ENCODE measurements at places on chromosomes 3 and 15.

DNA sequence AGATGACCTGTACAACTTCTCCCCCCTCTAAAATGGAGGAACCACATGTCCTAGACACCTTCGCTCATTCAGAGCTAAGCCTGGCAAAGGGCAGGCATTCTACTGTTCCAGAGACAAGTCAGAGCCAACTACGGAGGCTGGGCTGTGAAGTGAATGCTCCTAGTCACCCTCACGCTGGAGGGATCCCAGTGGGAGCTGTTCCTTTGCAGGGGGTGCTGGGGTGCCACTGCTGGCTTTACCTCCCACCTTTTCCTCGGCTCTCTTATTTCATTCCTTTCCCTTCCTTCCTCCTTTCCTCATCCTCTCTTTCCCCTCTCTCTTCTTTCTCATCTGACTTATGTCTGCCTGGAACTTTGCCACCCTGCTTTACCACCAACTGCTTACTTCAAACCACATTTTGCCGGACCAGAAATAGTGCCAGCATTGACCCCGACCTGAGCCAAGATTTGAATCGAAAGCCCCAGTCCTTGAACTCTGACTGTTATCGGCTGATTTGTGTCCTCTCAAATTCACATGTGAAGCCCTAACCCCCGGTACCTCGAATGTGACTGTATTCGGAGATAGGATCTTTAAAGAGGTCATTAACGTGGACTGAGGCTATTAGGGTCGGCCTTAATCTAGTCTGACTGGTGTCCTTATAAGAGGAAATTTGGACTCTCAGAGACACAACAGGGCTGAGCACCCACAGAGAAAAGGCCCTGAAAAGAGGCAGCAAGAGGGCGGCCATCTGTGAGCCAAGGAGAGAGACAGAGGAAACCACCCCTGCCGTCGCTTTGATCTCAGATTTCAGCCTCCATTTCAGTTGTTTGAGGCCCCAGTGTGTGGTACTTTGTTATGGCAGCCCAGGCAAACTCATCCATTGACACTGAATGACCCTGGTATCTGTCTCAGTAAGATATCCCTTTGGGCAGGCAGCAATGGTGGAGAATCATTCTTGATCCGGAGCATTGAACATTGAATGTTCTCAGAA lies 31.3 kb upstream of the TBC1D21 start:
- DNase-seq, result no peak

- no peak for DNase-seq
These were observed 866.3 kb downstream of the ROBO1 start for GRCh38 chr3:78901544-78901943.

- DNase-seq, result no peak
These were observed 913 bp upstream of the WNT7A start for GRCh38 chr3:13880811-13881156.

- no peak for DNase-seq
These were observed 100.2 kb upstream of the BOC start for GRCh38 chr3:113111011-113111707.

DNA sequence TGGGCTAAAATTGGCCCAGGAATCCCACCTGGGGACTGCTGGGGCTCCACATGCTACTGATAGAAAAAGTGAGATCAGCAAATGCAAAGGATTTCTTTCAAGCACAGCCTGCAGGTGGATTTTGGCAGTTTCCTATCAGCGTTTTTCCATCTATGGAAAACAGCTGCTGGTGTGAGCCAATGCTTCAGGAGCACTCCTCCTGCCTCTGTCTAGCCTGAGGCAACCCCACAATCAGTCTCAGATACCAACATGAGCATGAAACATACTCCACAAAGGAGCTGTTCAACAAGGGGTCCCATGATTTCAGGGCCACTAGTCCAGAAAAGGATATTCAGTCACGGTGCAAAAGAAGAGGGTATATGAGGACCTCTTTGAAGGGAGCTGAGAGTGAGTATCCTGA lies 311.5 kb upstream of the THBS1 start:
- DNase-seq, result no peak

GRCh38 chr3:52210550-52211046 lies 12.6 kb downstream of the ALAS1 start:
- no peak for DNase-seq

GRCh38 chr3:43958005-43958770 lies 267.4 kb downstream of the ABHD5 start:
- DNase-seq, result no peak

GRCh38 chr3:42511736-42512135 lies 9.3 kb downstream of the VIPR1 start:
- DNase-seq, result no peak

DNA sequence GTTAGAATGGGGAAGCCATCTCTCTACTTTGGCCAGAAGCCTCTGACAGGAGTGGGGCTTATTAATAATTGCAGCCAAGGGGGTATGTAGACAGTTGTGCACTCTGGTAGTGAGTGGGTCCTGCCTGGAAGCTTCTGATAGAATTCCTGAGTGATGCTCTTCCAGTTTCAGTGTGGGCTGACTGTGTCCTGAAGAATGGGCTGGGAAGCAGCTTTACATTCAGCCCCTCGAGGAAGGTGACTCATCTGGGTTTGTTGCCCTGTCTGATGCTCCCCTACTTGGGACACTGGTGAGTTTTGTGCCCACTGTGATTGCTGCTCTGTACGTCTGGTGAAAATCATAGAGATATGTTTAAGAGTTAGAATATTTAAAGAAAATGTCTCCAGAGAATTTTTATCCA lies 444.7 kb upstream of the RBMS3 start:
- DNase-seq, result no peak

DNA sequence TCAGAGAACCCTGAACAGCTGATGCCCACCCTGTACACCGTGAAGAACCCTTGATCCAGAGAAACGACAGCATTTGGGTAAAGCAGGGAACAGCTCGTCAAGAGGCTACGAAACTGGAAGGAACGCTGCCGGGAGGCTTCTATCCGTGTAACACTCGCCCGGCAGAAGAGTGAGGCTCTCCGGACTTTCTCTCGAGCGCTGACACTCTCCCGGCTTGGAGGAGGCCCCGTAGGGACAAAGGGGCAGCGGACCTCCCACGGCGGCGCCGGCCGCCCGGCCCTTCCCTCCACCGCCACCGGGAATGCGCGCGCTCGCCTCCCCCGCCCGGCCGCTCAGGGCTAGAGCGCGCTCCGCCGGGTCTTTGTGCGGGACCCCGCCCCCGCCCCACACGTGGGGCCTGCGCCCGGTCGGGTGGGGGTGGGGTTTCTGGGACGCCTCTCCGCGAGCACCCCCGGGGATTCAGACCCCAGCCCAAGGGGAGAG lies 1.7 kb downstream of the HYAL2 start:
- no peak for DNase-seq

- DNase-seq, result no peak
These were observed 58.5 kb upstream of the TRIM71 start for GRCh38 chr3:32759342-32759741.

GRCh38 chr3:154151969-154152368 lies 30.8 kb downstream of the ARHGEF26 start:
- DNase-seq, result no peak

DNA sequence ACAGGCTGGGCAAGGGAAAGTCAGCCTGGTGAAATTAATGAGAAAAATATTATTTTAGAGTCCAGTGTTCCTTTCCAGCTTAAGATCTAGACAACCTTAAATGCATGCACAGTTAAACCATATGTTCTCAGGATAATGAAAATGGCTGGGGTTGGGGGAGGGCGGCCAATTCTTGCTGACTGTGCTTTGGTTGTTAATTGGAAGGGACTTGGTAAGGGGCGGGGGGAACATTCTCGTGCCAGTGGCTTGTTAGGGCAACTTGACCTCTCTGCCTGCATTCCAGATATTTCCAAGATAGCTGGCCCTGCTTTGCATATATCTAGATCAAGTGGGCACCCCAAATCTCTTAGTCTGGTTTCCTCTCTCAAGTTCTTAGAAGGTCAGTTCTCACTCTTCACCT lies 112.5 kb downstream of the TOP2B start:
- no peak for DNase-seq

- DNase-seq, result no peak
These were observed 14.9 kb downstream of the CBLB start for GRCh38 chr3:105853801-105854432.

DNA sequence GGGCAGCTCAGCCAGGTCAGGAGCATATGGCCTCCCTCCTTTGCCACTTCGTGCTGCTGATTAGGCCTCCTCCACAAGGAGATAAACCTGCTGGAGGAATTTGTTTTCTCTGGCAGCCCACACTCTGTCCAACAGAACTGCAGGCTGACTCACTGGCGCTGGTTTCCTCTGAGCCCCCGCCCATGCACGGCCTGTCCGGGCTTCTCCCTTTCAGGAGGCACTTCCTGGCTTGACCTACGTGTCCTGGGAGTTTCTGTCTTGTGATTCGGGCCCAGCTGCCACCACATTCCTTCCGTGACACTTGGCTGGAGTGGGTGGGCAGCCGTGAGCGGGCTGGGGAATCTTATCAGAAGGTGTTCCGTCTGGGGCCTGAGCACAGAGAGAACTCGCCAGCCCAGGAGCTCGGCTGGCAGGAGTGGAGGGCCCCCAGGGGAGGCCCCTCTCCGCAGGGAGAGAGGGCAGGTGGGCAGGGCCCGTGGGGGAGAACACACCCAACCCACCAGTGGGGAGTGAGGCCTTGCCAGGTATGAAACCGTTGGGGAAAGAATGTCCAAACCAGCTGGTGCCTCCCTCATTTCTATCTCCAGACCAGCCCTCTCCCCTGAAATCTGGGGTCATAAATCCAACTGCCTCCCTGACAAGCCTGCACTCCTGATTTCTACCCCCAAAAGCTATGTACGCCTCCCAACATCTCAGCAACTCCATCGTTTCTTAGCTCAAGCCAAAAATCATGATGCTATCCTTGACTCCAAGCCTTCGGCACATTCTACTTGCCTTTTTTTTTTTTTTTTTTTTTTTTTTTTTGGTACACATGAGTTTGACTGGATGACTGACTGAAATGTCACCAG lies 110.6 kb upstream of the MEF2A start:
- no peak for DNase-seq

DNA sequence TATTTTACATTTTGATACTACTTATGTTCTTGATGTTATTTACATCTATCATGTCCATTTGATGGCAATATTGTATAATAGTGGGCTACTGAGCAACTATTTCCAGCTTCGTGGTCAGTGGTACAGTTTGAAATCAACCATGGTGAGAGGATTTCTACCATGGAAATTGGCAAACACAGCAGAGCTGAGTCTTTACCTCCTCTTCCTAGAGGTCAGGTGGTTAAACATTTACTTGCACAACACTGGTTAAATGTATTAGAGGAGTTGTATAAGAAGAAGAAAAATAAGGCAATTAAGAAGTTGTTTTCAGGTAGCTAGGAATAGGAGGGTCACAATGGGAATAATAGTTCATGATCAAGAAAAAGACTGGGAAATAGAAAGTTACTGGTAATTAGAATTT lies 7.2 kb upstream of the PPM1L start:
- no peak for DNase-seq

- DNase-seq, result no peak
These were observed 641.6 kb upstream of the TBL1XR1 start for GRCh38 chr3:177838766-177839350.

GRCh38 chr3:115667738-115668065 lies 44.4 kb downstream of the GAP43 start:
- no peak for DNase-seq

- no peak for DNase-seq
These were observed 100.9 kb downstream of the CLSTN2 start for GRCh38 chr3:140035871-140036270.

DNA sequence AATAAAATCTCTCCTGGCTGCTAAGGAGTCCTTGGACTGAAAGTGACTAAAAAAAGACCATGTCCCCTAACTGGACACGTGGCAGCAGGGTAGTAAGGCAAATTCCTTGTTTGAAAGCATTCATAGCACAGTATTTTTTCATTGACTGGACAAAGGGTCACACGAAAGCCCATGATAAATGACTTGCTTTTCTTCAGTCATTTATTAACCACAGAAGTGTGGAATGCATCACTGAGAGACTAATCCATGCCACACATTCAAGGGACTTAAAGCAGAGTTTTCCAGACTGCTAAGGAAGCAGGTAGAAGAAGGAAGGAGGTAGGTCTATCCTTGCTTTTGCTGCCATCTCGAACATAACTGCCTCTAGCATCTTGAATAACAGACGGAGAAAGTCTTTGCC lies 31.2 kb downstream of the CASR start:
- DNase-seq, result no peak

GRCh38 chr15:67188551-67189218 lies 65.8 kb downstream of the AAGAB start:
- no peak for DNase-seq

DNA sequence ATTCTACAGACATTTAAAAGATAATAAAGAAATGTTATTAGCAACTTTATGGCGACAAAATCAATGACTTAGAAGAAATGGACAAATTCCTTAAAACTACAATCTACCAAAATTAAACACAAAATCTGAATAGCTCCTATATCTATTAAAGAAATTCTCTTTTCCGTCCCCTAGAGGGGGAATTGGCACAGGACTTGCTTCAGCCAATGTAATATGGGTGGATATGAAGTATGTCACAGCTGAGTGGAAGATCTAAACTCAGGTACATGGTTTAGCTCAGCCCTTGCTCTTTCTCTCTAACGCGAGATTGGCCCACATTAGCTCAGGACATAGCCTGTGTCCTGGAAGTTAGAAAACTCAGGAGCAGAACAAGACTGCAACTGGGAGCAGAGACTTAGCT lies 79.3 kb downstream of the DNAH12 start:
- DNase-seq, result no peak

DNA sequence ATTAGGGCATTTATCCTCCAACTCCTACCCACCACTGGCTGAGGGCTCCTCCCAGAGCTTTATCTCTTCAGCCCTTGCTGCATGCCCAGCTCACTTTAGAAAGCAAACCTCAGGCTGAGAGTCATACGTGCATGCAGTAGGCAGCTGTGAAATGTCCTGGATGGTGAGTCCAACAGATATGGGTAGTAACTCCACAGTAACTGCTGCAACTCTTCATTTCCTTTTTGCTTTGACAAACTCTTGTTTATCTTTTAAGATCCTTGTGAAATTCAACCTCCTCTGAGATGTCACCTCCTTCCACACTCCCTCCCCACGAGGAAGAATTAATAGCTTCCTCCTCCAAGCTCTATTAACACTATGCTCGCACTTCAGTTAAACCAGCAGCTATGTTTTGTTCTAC lies 35.9 kb upstream of the CTNNB1 start:
- DNase-seq, result no peak

DNA sequence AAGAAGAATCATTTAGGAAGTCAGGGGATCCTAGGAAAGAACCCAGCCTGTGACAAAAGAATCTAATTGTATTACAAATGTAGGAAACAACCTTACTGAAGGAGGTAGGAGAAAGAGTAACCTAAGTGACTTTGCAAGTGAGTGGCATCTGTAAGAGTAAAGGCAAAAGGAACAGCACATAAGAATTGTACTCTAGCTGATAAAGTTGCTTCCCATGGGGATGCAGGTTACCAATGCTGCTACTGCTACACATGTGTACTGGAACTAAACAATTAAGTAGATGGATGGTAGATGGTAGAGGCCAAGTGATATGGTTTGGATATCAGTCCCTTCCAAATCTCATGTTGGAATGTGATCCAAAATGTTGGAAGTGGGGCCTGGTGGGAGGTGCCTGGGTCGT lies 60.8 kb downstream of the OSBPL10 start:
- no peak for DNase-seq

- DNase-seq, result no peak
These were observed 235.6 kb downstream of the SV2B start for GRCh38 chr15:91335702-91336101.

GRCh38 chr15:68442041-68442440 lies 10.1 kb upstream of the ITGA11 start:
- no peak for DNase-seq
